ENCODE measurements at places on chromosomes 5 and 9.

GRCh38 chr5:118548761-118549720, 439.3 kb downstream of the DTWD2 start:
- no peak for DNase-seq

DNA sequence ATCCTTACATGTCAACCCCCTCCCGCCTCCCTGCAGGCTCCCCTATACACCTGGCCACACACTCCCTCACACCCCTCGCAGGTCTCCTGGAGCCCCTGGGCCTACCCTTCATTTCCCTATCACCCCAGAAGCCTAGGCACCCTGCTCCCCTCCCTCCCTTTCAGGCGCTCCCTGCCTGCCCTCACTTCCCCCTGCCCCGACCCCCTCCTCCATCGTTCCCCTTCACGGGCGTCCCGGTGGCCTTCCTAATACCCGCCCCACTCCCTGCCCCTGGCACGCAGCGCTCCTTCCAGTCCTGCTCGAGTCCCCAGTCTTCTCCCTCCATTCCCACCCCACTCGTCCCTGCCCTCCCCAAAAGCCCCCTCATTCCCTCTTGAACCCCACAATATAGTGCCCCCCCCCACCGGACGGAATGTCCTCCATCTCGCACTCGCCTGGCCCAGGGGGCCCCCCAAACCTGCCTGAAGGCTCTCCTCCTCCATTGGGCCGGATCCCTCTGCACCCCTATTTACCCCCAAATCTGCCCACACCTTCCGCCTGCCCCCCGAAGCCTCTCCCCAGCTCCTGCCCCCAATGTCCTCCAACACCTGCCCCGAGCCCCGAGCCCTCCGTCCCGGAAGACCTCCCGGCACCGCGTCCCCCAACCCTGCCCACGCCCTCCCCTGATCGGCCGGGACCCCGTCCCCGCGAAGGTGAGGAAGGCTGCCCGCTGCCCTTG, 746 bp downstream of the STRBP start:
- no peak for DNase-seq

DNA sequence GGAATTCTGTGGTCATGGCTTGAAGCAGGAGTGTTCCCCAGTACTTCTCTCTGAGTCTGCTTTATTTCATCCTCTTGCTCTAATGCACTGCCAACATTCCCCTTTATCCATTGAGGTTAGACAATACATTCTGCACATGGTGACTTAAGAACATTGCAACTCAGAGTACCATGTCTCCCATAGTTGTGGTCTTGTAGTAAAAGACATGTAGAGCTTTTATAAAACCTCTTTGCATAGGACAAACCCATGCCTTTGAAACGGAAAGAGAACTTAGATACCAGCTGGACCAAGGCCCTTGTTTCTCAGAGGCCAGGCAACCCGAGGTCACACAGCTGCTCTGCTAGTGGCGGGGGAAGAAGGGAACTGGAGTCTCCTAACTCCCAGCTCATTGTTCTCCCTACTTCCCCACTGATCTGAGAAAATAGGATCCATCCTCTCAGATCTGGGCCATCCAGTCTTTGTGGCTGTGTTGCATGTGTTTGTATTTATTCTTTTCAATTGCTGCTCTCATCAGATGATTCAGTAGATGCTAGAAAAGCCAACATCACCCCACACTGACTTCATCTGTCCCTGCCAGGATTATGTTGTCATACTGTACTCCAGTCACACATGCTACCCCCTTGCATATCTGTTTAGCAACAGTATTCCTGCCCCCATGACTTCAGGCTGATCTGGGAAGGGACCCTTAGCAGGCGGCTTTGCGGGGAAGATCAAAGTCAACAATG, 236.9 kb downstream of the SAXO1 start:
- no peak for DNase-seq

GRCh38 chr5:124576848-124577409, 169.5 kb downstream of the ZNF608 start:
- no peak for DNase-seq

DNA sequence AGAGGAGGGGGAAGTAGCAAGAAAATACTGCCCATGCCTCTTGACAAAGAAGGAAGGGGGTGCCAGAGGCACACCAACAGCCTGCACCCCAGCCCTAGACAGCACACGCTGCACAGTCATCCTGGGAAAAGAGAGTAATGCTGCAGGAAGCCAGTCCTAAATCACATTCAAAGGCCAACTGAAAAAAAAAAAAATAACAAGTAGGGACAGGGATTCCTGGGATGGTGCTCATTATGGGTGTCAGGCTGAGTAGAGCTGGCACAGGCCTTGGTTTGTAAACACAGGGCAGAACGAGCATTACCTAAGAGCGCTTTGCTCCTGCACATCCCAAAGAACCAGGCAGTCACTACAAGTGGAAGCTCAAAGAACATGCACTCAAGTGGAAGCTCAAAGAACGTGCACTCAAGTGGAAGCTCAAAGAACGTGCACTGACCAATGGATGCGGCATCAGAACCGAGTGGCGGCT, 7.8 kb downstream of the RAPGEF1 start:
- no peak for DNase-seq

DNA sequence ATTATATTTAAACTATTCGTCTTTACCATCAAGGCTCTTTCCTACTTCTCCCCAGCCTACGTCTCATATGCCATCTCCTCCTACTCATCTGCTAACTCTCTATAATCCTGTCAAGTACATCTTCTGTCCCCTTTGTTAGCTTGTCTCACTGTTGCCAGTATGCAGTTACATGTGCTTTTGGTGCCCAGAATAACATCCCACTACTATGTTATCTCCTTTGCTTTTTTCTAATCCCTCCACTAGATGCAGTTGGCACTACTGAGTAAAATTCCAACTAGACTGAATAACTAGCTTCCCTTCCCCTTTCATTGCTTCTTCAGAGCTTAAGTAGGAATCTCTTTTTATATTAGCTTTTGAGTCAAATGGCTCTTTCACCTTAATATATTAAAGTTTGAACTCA, 3.0 kb upstream of the ARRDC3 start:
- no peak for DNase-seq

DNA sequence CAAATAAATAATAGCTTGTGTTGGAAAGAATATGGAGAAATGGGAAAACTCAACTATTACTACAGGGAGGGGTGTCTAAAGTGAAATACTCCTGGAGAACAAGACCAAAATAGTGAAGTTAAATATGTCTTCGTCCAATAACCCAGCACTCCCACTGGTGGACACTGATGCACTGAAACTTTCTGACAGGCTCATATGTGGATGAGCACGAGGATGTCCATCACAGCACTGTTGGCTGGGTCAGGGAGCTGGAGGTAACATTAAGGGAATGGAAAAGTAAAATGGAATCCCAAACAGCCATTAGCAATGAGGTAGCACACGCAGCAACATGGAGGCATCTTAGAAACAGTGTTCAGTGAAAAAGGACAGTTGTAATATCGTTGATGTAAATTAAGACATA, 86.5 kb downstream of the LMNB1 start:
- no peak for DNase-seq

DNA sequence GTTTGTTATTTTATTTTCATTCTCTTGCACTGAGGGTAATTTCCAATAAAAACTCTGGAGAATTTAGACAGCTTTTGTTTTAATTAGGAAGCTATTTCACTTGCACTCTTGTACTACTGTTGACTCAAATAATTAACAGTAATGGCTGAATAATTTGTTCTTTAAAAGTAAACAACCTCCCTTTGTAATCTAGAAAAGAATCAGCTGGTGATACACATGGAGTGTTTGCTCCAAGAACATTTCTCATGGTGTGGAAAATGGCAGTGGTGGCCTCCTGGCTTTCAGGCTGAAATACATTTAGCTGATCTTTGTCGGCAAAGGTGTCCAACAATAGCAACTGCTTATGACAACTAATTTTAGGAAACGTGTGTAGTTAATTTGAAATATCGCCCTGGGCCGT, 129.4 kb downstream of the C9orf152 start:
- no peak for DNase-seq

GRCh38 chr5:138466900-138467710, 1.8 kb downstream of the EGR1 start:
- no peak for DNase-seq

DNA sequence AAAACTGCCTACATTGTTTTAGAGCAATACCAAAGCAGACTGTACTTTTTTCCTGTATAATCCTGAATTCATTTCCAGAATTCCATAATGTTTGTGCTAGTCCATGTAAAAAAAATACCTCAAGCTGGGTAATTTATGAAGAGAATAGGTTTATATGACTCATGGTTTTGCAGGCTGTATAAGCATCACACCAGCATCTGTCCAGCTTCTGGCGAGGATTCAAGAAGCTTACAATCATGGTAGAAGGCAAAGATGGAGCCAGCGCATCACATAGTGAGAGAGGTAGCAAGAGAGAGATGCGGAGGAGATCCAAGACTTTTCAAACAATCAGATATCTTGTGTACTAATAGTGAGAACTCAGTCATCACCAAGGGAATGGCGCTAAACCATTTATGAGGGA, 280.3 kb upstream of the CDH9 start:
- no peak for DNase-seq

DNA sequence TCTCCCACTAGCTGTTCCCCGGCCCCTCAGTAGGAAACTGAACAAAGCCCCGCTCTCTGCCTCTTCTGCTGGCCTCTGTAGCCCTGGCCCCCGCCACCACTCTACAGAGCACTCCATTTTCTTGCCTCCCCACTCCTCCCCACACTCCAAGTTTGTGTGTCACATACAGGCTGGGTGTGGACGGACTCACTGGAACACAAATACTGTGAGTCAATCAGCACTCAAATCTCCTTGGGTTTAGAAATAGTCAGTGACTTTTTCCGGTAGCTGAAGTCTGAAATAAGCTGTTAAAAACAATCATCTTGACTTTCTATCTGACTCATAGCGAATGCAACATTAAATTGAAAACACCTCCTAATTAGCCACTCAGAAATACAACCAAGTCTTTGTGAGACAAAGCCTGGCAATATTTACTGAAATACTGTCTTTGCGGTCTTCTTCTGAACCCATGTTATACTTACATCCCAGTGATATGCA, 122.5 kb downstream of the LHFPL2 start:
- no peak for DNase-seq

GRCh38 chr5:51487952-51488351, 104.7 kb downstream of the ISL1 start:
- no peak for DNase-seq

- no peak for DNase-seq
Measured at GRCh38 chr5:95392593-95393182, 1.5 kb downstream of the FAM81B start.

DNA sequence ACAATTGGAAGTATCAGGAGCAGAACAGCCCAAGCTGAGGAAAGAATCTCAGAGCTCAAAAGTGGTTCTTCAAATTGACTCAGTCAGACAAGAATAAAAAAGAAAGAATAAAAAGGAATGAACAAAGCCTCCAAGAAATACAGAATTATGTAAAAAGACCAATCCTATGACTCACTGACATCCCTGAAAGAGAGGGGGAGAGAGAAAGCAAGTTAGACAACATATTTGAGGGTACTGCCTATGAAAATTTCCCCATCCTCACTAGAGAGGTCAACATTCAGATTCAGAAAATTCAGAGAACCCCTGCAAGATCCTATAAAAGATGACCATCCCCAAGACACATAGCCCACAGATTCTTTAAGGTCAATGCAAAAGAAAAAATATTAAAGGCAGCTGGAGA, 173.2 kb downstream of the ALDH1A1 start:
- DNase-seq: no peak

- no peak for DNase-seq
Measured at GRCh38 chr5:143217065-143217803, 186.3 kb downstream of the NR3C1 start.

- no peak for DNase-seq
Measured at GRCh38 chr9:137707361-137707760, 88.6 kb downstream of the EHMT1 start.

- DNase-seq: no peak
Measured at GRCh38 chr5:131953969-131954368, 8.5 kb upstream of the MEIKIN start.

GRCh38 chr5:96691503-96692303, 29.5 kb downstream of the CAST start:
- no peak for DNase-seq

DNA sequence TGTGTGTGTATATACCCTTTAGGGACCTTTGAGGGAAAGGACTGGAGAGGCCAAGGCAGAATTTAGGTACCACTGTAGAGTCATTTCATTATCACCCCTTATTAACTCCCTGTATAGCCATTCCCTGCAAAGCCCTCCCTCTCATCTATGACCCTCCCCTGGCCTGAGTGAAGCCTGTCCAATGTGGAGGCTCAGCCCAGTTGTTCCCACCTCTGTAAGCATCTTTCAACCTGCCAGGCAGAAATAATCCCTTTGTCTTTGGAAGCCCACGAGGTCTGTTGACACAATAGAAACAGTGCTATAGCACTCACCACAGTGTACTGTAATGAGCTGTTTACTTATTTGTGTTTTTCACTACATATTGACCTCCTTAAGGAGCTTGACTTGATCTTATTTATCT, 88.5 kb upstream of the SEMA6A start:
- DNase-seq: no peak

- no peak for DNase-seq
Measured at GRCh38 chr5:162163663-162164062, 96.1 kb downstream of the GABRG2 start.

GRCh38 chr9:107653263-107653821, 163.8 kb upstream of the KLF4 start:
- DNase-seq: no peak

DNA sequence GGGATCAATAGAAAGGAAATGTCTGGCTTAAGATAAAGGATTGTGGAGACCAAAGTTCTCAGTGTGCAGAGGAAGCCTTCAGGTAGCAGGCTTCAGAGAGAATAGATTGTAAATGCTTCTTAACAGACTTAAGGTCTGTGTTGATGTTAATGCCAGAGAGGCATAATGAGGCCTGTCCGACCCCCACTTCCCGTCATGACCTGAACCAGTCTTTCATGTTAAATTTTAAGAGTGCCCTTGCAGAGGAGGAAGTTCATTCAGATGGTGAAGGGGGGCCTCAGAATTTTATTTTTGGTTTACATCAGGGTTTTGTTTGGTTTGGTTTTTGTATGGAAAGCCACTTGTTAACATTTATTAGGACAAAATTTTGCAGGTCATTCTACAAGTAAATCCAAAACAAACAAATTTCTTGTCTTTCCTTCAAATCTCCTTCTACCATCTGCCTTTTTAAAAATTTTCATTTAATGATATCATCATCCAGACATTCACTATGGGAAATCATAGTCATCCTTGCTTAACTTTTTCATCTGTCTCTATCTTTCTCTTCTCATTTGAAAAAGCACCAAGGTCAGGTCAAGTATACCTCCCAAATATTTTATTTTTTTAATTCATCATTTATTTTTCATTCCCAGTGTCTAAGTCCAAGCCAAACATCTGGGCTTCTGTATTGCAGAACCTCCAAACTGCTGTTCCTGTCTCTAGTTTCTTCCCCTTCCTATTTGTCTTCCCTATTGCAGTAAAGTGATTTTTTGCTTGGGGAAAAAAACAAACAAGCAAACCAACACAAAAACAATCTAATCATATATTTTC, 6.9 kb upstream of the ABCA1 start:
- no peak for DNase-seq
